Hindlimb muscle (tissue), 1 donor: ENCODE measurements at places on chromosomes 3 and 15. TPM values are rescaled to one million over a fixed set of nuclear protein-coding genes. Genes with fewer than 3 reads are reported as not detected.

ZPLD1 gene
- polyA plus RNA-seq = not detected

FBXO40 gene
- 2.6 TPM for polyA plus RNA-seq

CCR8 gene
- not detected for polyA plus RNA-seq

STOML1 gene
- 43.0 TPM for polyA plus RNA-seq

GRCh38 chr3:124227150-124227630 lies 235.3 kb upstream of the ROPN1 start:
- DNase-seq = no peak

GRCh38 chr3:63251499-63251898 lies 26.6 kb upstream of the SYNPR start:
- no peak for DNase-seq

- peak; percentile 87 for DNase-seq
Measured at GRCh38 chr15:72117486-72118016, 399 bp downstream of the MYO9A start.

- no peak for DNase-seq
Measured at GRCh38 chr3:32508711-32509110, 6.1 kb upstream of the CMTM6 start.

DNA sequence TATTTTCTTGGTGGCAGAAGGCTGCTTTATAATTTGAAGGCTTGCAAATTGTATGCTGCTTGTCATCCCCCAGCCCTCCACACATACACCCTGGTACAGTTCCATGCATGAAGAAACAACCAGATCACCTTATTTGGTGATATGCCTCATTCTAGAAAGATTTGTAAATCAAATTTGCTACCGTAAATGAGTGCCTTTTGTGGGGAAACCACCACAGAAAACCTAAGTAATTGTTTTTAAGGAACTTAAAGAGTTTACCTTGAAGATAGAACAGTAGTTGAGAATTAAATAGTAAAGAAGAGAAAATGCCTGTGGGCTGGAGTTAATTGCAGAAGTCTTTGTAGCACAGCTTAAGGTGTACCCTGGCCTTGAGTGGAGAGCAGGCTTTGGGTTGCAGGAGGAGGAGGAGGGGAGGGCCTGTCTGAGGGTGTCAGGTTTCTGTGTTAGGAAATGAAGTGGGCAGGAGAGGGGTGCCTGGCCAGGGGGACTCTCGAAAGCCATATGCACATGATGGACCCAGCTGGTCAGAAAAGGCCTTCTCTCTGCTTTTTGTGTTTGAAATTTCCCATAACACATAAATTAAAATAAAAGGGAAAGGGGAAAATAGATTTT lies 6.9 kb downstream of the NIPA2 start:
- no peak for DNase-seq
